ENCODE measurements at places on chromosomes 13 and 19. TPM values are rescaled to one million over a fixed set of nuclear protein-coding genes. Genes with fewer than 3 reads are reported as not detected.

Gene TMPRSS9
- total RNA-seq, result not detected

Gene ZNF560
- total RNA-seq, result 1.2 TPM

Gene XRCC1
- total RNA-seq, result 10.5 TPM

Gene COL5A3
- total RNA-seq, result 1.7 TPM

Gene CGB3
- not detected for total RNA-seq

Gene SHD
- not detected for total RNA-seq

Gene CASP14
- total RNA-seq, result not detected

Gene ERICH6B
- not detected for total RNA-seq

Gene EHD2
- total RNA-seq, result 160 TPM

Gene PSG1
- under 0.01 TPM for total RNA-seq

Gene CGB2
- not detected for total RNA-seq

Gene APLP1
- total RNA-seq, result 11.0 TPM

Gene C5AR1
- total RNA-seq, result 0.16 TPM

Gene XAB2
- total RNA-seq, result 37.0 TPM

Gene ENOX1
- 1.3 TPM for total RNA-seq

Gene NDFIP2
- 27.3 TPM for total RNA-seq

Gene NAPSA
- 0.16 TPM for total RNA-seq

Gene ZNF579
- total RNA-seq, result 1.6 TPM

Gene FCHO1
- 0.16 TPM for total RNA-seq

Gene MCOLN1
- 5.2 TPM for total RNA-seq

Gene GRK1
- not detected for total RNA-seq

Gene KCNN1
- 0.34 TPM for total RNA-seq

Gene LONP1
- 105 TPM for total RNA-seq

Gene COL4A2
- 53.9 TPM for total RNA-seq

Gene YJEFN3
- 0.17 TPM for total RNA-seq

Gene APOC4
- total RNA-seq, result not detected

Gene BICRA
- 2.4 TPM for total RNA-seq

Gene PLVAP
- not detected for total RNA-seq

Gene ZNF729
- total RNA-seq, result not detected

Gene NFIX
- 122 TPM for total RNA-seq

Gene TLE6
- 0.63 TPM for total RNA-seq

Gene SLC25A41
- 0.17 TPM for total RNA-seq

Gene ZNF763
- total RNA-seq, result 2.5 TPM

Gene B3GLCT
- 4.4 TPM for total RNA-seq

Gene CNN1
- total RNA-seq, result 8.2 TPM

Gene ZNF229
- total RNA-seq, result 18.0 TPM

Gene CYP2A6
- not detected for total RNA-seq

Gene ATP5F1D
- 23.9 TPM for total RNA-seq

Gene CACNG6
- 0.47 TPM for total RNA-seq

Gene WDR62
- 0.52 TPM for total RNA-seq

Gene HIPK4
- 0.16 TPM for total RNA-seq

Gene SMIM24
- not detected for total RNA-seq

Gene MAP2K7
- total RNA-seq, result 7.6 TPM

Gene FNDC3A
- 55.8 TPM for total RNA-seq

Gene SYNGR4
- not detected for total RNA-seq

Gene ZNF790
- 7.4 TPM for total RNA-seq

Gene RASGRP4
- total RNA-seq, result not detected

Gene ZNF497
- 0.79 TPM for total RNA-seq
